Activated CD4-positive, alpha-beta T cell treated with anti-CD3 and anti-CD28 coated beads for 4 hours (primary cell): ENCODE measurements at places on chromosomes 12 and 14.

- no peak for DNase-seq
These were observed at the start of gene GRIP1 for GRCh38 chr12:66678338-66679275. Gene GRIP1 (minus strand): TSS chr12:66679076. CDS start chr12:66678904, 172 bp downstream.

DNA sequence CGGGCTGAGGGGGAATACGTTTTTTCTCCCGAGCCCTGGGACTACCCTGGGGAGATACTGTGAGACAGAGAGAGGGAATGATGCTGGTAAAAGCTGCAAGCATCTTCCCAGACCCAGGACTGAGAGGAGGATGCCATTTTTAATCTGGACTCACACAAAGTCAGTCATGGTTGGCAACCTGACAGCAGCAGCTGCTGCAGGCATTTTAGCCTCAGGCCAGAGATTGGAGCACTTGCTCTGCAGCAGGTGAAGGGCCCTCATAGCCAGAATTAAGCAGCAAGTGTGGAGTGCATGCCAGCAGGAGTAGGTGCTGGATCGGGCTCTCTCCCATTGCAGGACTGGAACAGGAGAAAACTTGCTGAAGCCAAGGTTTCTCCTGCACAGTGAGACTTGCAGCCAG, 361.1 kb upstream of the CLEC14A start:
- DNase-seq = no peak

- no peak for DNase-seq
These were observed 126.0 kb upstream of the ATP2B1 start for GRCh38 chr12:89834676-89835075.

GRCh38 chr12:12704593-12705230, 8.7 kb upstream of the GPR19 start:
- DNase-seq = no peak

DNA sequence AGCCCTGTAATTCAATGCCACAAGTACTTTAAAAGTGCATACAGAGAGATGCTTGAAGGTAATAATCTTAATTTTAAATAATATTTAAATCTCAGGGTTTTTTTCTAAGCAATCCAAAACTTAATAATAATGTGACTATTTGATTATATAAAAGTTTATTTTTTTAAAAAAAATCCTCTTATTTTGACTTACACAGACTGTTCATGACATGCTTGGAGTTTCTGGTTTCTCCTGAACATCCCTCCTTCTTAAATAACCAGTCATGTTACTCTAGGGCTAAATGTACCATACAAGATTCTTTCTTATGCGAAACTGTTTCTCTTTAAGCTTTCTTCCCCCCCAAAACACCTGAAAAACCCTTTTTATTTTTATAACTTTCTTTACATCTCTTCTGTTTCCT, 58.2 kb upstream of the SLC2A13 start:
- no peak for DNase-seq
